Hindlimb muscle (tissue), 1 donor: ENCODE measurements at places on chromosomes 13 and 19. TPM values are rescaled to one million over a fixed set of nuclear protein-coding genes. Genes with fewer than 3 reads are reported as not detected.

- DNase-seq = peak; percentile 7
These were observed 16.4 kb upstream of the FLT3 start for GRCh38 chr13:28116736-28117135.

DNA sequence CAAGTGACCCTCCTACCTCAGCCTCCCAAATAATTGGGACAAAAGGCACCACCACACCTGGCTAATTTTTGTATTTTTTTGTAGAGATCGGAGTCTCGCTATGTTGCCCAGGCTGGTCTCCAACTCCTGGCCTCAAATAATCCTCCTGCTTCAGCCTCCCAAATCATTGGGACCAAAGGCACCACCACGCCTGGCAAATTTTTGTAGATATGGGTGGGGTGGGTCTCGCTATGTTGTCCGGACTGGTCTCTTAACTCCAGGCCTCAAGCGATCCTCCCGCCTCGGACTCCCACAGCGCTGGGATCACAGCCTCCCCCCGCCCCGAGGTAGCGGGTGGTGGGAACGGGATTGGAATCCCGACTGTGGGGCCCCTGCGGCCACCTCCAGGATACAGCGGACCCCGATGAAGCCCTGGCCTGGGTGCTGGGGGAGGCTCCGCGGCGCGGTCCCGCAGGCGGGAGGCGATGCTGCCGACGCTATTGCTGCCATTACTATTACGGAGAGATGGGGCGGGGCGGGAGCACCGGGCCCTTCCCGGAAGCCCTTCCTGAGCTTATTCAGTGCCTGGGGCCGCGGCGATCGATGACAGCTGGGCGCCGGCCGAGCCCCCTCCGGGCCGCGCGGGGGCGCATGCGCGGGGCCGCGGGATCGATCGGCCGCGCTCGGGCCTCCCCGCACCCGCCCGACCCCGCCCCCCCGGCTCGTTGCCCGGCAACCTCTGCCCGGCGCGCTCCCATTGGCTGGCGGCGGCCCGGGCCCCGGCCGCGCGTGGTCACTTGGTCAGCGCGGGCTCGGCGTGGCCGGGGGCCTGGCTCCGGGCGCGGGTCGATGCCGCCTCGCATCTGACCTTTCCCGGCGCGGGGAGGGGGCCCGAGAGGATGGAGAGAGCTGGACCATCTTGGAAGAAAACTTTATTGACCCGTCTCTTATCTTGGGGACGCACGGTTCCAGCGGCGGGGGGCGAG, 27.9 kb upstream of the ONECUT3 start:
- DNase-seq = peak; percentile 80

WDR87 gene
- 0.31 TPM for polyA plus RNA-seq

- no peak for DNase-seq
These were observed 29.7 kb upstream of the FREM2 start for GRCh38 chr13:38657191-38657590.

DNA sequence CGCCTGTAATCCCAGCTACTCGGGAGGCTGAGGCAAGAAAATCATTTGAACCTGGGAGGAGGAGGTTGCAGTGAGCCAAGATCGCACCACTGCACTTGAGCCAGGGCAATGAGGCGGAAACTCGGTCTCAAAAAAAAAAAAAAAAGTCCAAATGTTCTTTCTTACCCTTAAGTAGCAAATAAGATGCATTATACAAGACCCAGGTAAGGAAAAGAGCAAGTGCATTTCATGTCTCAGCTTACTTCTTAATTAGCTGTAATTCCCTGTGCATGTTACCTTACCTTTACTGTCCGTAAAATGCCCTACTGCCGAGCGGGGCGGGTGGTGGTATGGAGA, 3.8 kb upstream of the ZNF681 start:
- no peak for DNase-seq

DNA sequence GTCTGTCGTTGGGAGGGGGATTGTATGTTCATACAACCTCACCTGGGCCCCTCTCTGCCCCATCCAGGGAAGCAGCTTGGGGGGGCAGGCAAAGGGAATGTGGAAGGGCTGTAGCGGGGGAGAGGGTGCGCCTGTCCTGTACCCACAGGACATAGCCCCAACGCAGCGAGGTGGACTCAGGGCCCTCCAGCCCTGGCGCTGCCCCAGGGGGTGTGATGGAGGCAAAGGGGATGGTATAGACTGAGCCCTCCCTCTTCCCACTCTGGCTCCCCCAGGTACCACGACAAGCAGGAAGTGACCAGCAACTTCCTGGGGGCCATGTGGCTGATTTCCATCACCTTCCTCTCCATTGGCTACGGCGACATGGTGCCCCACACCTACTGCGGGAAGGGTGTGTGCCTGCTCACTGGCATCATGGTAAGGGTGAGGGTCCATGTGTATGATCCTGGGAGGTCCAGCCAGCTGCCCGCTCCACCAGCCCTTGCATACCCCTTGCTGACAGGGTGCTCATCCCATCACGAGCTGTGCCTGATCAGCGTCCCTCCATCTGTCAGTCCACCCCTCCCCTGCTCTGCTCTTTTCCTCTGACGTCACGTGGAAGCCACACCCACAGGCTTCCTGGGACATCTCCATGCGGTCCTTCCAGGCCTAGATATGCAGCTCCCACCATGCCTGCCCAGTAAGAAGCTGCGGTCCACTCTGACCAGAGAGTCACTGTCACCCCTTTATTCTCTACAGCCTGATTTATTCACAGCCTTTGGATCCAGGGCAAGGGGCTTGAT, 18.3 kb downstream of the KCNN1 start:
- DNase-seq = no peak

DNA sequence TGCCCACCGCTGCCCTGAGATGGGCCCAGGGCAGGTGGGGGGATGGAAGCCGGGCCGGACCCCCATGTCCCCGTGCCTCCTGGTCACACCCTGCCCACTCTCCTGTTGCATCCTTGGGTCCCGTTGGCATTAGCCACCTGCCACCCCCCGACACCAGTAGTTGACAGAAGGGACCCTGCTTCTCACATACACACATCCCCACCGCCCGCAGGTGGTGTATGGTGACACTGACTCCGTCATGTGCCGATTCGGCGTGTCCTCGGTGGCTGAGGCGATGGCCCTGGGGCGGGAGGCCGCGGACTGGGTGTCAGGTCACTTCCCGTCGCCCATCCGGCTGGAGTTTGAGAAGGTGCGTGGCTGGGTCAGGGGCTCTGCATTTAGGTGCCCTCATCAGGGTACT, 5.2 kb upstream of the SPIB start:
- DNase-seq = no peak

DNA sequence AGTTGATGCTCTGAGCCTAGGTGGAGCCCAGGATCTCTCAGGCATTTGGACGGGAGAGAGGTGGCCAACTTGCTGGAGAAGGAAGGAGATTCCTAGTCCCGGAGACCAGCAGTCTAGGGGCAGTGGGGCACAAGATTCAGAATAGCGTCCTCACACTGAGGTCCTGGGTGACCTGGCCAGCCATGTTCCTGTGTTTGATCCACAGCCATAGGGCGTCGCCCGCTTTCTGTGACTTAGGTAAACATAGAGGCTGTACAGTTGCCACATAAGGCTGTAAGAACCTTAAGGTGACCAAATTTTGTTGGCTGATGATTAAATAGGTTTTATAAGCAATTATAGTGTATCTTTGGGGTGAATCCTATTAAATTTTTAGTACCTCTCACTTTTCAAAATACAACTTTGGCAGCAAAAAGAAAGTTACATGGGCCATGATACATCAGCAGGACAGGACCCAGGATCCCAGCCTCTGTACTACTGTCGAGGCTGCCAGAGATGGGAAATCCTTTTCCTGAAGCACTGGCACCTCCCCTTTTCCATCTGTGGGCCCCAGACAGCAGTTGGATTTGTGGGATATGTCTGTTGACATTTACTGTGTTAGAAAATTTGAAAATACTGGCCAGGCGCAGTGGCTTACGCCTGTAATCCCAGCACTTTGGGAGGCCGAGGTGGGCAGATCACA, 37.5 kb downstream of the TSSK6 start:
- no peak for DNase-seq

GRCh38 chr19:13430790-13431582, 75.3 kb downstream of the CACNA1A start:
- no peak for DNase-seq

- DNase-seq = no peak
These were observed 581 bp downstream of the CALR start for GRCh38 chr19:12938779-12939601.

GRCh38 chr13:39335721-39336120, 267.3 kb downstream of the LHFPL6 start:
- no peak for DNase-seq

CLIP3 gene
- 19.3 TPM for polyA plus RNA-seq

GRCh38 chr13:59547950-59548349, 615.8 kb downstream of the DIAPH3 start:
- DNase-seq = no peak
